ENCODE measurements at places on chromosomes 3 and 15.

DNA sequence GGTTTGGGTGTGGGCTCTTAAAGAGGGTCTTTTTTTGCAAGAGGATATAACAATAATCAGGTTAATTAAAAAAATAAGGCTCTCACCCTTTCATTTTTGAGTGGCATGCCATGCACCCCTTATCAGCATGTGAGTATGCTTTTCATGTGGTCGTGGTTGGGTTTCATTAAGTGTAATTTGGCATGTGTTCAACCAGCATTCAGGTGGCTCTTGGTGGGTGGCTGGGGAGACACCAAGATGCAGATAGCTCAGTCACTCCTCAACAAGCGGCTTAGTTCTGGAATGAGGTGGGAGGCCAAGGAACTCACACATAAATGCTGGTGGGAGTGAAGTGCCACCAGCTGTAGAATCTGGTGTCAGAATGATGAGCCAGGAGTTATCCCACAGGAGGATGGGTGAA is 66.8 kb downstream of the FLNB start:
- no peak for DNase-seq

- DNase-seq, result no peak
These were observed 5.1 kb upstream of the ZSCAN2 start for GRCh38 chr15:84595660-84596059.

GRCh38 chr3:184541886-184542562 is 19.6 kb upstream of the EPHB3 start:
- no peak for DNase-seq

DNA sequence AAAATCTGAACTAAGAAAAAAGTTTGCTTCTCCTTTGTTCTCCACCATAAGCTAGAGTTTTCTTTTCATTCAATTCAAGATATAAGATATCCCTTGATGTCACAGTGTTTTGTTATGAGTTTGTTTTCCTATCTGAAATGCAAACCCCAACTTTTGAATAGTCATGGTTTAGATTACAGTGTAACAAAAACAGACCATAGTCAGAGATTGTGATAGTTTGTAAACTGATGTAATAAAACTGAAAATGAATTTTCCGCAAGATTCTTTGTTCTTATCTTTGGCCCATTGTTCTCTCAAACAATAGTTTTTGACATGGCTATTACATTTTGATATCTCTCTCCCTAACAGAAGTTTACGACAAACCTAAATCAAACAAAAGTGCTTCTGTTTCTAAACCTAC is 121.7 kb upstream of the GADL1 start:
- DNase-seq, result no peak

- DNase-seq, result no peak
These were observed 121.6 kb upstream of the LMOD3 start for GRCh38 chr3:69244039-69244438.

GRCh38 chr15:36356978-36357601 is 222.3 kb upstream of the CDIN1 start:
- DNase-seq, result no peak

- DNase-seq, result peak; percentile 64
These were observed 2.3 kb downstream of the CHRNA3 start for GRCh38 chr15:78618490-78618934.

Data from NCI-H1930 (cell line).